ENCODE measurements at places on chromosomes 12 and 14.

DNA sequence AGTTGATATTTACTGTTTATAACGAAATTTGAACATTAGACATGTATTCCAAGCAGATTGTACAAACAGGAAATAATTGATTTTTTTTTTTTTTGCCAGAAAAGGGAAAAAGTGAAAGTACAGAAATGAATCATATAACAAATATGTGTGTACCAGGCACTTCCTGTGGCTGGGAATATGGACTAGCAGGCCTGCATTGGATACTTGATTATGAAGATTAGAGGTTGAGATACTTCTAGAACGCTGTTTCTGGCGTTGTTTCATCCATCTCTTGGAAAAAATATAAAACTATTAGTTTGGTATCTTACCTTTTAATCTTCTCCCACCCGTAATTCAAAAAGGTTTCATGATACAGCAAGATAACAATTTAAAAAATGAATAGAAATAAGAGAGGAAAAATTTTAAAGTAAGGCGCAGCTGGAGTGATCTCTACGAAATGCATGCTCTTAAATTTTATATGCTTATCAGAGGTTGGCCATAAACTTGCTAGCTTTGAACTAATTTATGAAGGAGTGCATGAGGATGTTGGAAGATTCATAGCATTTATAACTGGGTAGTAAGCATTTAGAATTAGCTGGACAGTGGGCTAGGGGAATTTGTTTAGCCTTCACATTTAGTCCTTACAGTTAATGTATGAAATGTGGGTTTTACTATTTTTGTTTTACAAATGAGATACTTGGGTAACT, 90.8 kb downstream of the AEBP2 start:
- no peak for DNase-seq

DNA sequence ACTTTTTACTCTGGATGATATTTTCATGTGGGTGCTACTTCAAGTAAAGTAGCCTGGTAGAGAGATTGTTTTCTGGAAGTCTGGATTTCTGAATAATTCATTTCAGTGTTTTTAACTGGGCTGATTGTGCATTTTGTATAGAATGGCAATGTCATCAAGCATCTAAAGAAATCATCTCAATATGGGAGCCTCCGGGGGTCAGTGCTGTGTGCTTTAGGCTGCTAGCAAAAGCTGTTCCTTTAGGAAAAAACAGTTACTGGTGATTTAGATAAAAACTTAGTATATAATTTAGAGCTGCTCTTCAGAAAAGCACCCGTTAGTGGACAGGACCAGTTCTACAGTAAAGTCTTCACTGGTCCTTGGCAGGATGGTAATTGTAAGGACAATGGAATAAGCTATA, 5.1 kb downstream of the UBE3B start:
- no peak for DNase-seq

GRCh38 chr14:48890333-48890732, 695.8 kb downstream of the RPS29 start:
- DNase-seq = no peak

DNA sequence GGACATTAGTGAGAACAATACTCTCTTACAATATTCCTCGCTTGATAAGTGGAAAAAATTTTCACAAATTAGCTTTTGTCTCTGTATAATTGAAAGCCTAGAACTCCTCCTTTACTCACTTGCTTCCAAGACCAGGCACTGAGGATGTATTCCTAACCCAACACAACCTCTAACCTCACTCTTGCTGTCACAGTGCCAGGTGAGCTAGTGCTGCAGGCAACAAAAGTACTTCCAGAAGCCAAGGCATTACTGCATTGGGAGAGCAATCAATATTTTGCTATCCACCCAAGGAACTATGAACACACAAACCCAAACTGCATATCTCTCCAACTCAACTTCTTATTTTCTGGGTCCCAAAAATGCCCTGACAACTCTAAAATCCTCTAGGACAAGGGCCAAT, 1081.0 kb downstream of the VRK1 start:
- DNase-seq = no peak

DNA sequence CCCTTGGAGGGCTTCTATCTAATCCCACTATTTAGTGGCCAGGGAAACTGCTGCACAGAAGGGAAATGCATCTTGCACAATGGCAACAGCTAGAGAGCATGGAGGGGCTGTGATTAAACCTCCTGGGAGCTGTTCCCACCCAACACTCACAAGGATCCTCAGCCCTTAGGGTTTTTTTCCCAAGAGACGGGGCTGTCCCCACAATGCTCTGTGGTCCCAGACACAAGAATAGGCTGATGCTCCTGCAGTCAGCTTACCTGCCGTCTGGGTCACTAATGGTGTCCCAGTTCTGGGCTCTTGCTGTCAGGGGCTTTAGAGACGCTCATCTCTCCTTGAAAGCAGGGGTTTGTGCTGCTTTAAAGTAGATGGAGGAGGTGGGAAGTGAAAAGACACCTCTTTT, 4.6 kb downstream of the SERPINA1 start:
- no peak for DNase-seq

- no peak for DNase-seq
These were observed 96.8 kb downstream of the ACSS3 start for GRCh38 chr12:81174664-81175063.

DNA sequence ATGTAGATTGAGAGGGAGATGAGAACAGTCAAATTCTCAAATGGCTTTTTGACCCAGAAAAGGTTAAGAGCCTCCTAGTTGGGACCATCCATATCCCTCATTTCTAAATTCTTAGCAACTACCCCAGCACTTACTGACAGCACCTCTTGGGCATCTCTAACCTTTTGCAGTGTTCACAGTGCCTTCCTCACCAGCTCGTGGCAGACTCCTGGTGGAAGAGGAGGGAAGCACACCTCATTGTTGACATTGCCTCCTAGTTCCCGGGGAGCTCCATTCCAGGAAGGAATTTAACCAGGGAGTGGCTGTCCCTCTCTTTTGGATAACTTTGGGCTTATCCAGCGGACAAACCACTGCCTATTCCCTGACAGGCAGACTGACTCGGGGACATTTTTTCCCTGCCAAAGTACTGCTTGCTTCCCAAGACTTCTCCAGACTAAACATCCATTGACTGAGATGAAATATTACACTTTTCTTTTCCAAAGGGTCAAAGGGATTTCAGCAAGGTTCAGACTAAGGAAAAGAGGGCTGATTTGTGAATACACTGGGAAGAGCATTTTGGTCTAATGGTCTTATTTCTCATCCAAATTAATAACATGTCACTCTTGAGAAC, 9.0 kb upstream of the OR6J1 start:
- no peak for DNase-seq

DNA sequence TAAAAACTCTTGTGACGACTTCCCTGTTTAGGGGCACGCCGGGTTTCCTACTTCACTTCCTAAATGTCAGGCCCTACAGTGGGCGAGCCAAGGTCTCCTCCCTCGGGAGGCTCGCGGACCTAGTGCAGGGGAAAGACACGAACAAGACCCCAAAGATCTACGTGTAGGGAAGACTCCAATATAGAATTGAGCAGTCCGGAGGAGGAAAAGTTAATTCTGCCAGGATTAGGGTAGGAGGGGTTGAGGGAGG, 564 bp downstream of the ATXN3 start:
- no peak for DNase-seq

GRCh38 chr12:96078231-96079135, 43.1 kb upstream of the LTA4H start:
- DNase-seq = no peak

- DNase-seq = no peak
These were observed 10.7 kb downstream of the JAG2 start for GRCh38 chr14:105157872-105158271.

DNA sequence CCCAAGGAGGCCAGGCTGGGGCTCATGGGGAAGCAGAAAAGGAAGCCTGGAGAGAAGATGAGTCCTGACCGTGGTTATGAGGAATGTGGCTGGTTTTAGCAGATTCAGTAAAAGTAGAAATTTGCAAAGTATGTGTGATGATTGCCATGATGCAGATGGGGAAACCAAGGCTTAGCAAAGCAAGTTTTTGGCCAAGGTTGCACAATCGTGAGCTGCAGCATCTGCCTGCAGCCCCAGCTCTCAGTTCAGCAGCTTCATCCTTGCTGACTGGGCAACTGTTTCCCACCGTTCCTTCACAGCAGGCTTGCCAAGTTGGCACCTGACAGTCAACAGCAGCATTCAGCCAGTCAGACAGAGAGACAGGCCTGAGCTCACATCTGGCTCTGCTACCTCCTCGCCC, 656.7 kb downstream of the MED13L start:
- DNase-seq = no peak

GRCh38 chr12:30754383-30754749, 385 bp downstream of the CAPRIN2 start:
- DNase-seq = no peak

DNA sequence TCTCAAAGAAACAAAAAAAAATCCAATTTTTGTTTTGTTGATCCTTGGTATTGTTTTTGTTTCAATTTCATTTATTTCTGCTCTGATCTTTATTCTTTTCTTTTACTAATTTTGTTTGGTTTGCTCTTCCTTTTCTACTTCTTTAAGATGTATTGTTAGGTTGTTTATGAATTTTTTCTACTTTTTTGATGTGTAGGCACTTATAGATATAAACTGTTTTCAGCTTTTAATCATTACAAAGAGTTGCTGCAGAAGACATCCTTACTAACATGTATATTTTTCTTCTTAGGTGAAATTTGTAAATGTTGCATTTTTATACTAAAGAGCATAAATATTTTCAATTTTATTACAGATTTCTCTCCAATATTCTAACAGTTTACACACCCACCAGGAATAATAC, 69.8 kb downstream of the KNTC1 start:
- no peak for DNase-seq

- no peak for DNase-seq
These were observed 8.6 kb upstream of the ASB2 start for GRCh38 chr14:93984987-93985410.

DNA sequence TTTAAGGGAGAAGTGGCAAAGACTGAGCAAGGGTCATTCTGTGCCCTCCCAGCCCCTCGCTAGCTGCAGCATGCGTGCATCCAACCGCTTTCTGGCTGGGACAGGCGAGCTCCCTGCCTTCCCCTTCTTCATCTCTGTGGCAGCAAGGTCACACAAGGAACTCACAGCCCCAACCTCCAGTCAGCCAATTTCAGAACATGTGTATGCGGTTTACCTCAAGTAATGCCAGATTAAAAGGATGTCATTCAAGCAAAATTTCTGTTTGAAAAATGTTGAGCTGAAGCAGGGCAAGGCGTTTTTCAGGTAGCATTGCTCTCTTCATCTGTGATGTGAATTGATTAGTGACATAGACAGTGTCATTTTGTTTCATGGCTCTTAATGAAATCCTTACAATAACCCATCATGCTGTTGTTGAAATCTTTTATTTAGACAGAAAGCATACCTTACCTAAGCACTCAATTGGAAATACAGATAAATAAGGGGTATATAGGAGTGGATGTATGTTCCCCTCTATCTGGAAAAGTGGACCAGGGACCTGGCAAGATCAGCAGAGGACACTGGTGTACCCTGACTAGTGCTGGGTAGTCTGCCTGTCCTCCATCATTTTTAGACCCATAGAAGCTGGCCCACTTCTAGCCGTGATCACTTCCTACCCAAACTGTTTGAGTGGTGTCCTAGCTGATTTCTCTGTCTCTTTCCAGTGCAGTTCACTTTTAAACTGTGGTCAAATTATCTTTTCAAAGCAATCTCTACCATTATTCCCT, 82.8 kb upstream of the NEDD1 start:
- DNase-seq = no peak

DNA sequence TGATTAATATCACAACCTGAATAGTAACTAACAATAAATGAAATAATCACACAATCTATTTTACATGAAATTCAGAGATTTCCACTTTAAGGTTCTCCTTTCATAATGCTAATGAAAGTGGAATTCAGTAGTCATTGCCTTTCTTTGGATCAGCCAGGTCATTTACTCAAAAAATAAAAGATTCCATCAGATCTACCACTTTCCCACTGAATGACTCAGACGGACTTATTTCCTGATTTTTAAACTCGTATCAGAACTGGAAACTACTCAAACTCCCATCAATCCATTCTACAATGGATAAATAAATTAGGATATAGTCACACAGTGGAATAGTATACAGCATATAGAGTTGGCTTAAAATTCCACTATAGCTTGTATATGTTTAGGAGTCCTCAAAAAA, 237.1 kb downstream of the MED13L start:
- DNase-seq = no peak

GRCh38 chr14:93212432-93212831, 5.4 kb downstream of the UBR7 start:
- DNase-seq = no peak

DNA sequence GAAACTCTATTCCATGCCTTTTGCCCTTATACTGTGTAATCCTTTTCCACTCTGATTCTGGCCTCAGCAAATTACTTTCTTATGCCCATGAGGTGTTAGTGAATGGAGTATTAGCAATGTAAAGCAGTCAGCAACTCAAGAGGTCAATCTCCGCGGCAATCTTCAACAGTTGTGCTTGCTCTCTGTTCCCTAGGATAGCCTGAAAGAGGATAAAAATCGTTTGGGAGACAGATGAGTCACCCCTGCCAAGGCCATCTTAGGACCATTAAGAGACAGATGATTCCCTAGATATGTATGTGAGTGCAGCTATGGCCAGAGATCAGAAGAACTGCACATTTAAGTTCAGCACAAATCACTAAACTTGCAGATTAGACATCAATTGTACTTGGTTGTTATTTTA, 1145.8 kb downstream of the GALC start:
- no peak for DNase-seq

GRCh38 chr14:72017290-72017689, 85.1 kb downstream of the RGS6 start:
- DNase-seq = no peak

DNA sequence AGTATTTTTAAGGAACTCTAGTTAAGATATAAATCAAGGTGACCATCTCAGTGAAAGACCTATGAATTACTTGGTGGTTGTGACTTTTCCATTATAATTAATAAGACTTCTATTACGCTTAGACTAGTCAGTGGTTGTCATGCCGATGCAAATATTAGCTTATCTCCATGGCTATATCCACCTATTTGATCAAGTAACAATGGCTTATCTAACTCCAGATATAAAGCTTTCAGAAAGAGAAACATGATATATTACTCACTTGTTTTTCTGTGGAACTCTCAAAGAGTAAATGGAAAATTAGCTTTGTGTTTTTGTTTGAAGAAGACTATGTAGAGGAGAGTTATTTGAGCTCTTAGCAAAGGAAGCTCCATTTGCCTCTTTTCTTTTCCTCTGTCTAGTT, 323.8 kb upstream of the DCN start:
- DNase-seq = no peak

DNA sequence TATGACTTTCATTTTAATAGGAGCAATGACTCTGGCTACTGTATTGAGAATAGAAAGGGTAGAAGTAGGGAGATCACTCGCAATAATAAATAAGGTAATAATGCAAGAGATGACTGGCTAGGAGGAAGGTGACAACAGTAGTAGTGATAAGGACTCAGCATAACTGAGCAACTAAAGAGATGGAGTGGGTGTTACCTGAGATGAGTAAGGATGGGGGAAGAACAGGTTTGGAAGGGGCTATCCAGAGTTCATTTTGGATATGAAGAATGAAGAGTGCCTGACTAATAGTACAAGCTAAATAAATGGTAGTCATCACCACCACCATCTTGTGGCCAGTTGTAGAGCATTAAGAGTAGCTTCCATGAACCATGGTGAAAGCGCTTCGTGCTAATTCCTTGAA, 101.1 kb downstream of the RPS6KA5 start:
- DNase-seq = no peak
